ENCODE measurements at places on chromosomes 6 and 20.

DNA sequence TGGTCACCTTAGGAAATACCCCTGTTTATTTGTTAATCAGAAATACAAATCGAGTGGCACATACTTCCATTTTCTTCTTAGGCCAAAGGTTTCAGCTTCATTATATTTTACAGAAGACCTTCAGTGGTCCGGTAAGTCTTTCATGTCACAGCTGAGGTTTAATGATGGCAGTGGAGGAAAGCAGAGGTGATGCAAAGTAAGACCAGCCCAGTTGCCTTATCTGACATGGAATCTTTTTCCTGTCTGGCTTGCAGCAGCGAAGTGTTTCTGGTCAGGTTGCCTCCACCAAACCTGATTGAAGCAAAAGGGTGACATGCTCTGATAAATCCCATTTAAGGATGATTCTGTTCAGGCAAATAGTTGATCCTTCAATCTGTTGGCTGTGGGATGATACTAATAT lies 100.0 kb downstream of the PRDM1 start:
- no peak for DNase-seq

DNA sequence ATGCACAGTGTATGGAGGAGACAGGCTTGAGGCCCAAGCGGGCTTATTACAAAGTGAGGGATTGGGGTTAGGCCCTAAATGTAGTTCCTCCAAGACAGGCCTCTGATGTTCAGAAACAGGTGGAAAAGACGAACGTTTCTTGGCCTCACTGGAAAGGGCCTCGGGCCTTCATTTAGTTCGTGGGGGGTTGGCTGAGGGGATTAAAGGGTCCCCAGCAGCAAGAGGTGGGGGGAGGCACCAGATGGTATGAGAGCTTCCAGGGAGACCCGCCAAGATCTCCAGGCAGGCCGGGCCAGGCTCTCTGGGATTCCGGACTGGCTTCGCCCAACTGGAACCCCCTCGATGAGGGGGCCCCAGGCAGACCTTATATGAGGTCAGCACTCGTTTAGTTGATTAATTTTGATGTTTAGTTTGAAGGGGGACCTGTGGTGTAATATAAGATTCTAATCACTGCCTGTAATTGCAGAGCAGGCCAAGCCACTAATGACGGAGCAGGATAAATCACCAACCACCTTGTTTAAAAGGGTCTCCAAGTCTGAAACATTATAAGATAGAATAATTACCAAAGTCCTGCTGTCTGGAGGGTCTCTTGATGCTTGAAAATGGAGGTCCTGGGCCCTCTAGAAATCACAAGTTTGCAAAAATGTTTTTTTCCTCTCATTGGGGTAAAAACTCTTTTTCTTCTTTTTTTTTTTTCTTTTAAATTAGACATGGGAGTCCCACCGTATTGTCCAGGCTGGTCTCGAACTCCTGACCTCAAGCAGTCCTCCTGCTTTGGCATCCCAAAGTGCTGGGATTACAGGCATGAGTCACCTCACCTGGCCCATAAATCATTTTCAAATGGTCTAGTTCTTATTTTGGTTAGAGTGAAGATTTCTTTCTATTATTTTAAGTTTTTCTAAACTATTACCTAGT lies 2.2 kb downstream of the HMGA1 start:
- peak; percentile 42 for DNase-seq

DNA sequence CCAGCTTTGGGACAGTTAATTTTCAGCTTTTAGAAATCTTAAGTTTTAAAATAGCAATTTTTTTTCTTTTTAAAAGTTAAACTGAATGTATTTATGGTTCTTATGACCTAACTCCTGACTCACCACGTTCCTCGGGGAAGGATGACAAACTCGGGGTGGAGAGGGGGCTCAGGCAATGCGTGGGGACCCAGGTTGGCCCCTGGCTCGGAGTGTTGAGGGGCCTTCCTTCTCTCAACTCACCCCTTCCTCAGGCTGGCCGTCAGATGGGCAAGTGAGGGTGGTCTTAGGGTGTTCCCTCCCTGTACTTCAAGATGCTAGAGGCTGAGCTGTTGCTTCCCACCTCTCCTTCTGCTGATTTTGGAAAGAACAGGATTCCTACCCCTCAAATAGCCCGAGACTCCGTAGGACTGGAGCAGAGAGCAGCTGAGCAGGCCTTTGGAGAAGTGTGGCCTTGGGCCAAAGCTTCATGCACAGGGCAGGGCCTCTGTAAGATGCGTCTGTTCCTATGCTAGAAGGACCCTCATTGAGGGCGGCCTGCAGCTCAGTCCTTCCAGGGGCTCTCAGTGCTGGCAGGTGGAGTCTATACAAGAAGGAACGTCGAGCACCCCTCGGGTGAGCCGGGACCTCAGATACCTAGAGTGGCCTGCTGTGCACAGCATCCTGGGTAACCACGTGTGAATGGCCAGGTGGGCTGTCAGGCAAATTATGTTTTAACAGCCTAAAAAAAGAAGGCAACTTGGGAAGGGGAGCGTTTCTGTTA lies 79.3 kb downstream of the TCP11 start:
- no peak for DNase-seq

DNA sequence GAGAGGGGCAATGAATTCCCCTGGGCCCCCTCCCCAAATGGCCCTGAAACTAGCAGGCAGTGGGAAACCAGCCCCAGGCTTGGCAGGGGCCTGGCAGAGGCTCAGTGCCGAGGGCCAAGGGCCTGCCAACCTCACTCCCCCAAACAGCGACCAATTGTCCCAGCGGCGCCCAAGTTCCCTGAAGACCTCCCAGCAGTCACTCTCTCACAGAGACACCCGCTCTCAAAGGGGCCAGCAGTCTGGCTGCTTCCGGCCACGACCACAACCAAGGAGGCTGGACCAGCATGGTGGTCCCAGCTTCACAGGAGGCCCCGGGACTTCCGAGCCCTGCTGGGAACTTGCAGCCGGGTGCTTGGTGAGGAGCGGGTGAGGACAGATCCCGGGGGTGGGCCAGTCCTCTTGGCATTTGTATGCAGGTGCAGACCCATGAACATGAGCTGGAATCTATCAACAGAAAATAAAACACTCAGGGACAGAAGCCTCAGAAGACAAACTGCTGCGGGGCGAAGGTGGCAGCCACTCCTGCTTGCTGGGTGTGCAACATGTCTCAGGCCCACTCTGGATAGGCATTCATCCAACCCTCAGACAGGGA lies 17.5 kb upstream of the SIRPA start:
- DNase-seq = no peak

DNA sequence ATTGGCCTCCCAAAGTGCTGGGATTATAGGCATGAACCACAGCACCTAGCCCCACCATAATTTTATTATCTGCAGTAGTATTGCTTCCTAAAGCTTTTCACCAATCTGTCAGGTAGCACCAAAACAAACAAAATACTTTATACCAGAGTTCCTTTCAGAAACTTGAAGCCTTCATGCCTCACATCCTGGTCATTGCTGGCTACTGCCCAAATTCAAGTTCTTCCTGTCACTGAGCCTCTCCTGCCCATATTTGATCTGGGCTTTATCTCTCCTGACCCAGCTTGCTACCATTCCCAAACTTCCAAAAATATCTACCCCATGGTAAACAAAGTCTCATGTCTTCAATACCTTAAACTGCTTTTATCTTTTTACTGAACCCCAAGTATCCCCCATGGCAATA lies 34.9 kb upstream of the DST start:
- DNase-seq = no peak

DNA sequence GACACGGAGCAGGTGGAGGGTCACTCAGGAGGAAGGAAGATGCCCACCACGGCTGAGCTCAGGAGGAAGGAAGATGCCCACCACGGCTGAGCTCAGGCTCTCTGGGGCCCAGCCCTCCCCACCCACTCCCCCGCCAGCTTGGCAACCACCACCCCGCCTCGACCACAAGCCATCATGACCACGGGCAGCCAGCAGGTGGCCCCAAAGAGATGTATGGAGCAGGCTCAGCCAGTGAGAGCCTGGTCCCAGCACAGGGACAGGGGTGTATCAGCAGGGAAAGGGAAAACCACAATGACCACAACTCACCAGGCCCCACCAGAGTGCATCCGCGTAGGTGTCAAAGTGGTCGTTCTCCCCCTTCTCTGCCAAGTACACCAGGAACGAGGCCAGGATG lies 30.4 kb downstream of the KCNQ2 start:
- DNase-seq = peak; percentile 39

- no peak for DNase-seq
These were observed 21.2 kb downstream of the TNFRSF21 start for GRCh38 chr6:47288267-47289090.

DNA sequence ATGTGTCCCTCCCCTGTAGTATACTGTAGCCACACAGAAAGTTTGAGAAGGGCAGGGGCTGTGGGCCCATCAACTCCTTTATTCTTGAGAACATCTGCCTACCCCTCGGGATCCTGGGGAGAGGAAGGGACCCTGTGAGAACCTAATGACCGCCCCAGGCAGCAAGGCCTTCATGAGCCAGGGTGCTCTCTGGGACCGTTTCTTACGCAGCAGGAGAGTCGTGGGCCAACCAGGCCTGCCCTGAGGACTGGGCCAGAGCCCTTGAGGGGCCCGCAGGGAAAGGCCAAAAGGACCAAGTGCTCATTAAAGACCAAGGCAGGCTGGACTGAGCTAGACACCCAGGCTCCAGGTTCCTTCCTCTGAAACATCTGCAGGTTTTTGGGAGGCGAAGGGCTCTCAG lies 5.2 kb downstream of the SGK2 start:
- no peak for DNase-seq

- no peak for DNase-seq
These were observed 104.2 kb downstream of the TFAP2B start for GRCh38 chr6:50922579-50923525.

DNA sequence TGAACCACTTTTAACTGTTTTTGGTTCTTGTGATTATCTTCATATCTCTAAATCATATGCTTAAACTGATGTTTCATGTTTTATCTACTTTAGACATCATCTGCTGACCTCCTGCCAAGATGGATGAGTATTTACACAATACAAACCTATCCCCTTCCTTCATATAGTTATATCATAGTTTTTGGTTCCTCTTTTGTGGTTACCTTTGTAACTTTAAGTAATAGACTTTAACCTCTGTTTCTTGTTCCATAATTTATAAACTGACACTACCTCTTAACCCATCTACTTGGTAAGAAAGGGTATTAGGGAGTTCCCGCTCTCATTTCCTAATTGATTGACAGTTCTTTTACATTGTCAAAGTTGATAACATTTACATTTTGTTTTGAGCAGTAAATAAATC lies 11.9 kb downstream of the PCMT1 start:
- DNase-seq = peak; percentile 10

GRCh38 chr20:19813846-19814640 lies 56.0 kb downstream of the RIN2 start:
- DNase-seq = no peak

GRCh38 chr6:160378882-160379281 lies 30.7 kb downstream of the SLC22A3 start:
- no peak for DNase-seq

GRCh38 chr6:118335325-118335816 lies 212.7 kb upstream of the PLN start:
- no peak for DNase-seq

DNA sequence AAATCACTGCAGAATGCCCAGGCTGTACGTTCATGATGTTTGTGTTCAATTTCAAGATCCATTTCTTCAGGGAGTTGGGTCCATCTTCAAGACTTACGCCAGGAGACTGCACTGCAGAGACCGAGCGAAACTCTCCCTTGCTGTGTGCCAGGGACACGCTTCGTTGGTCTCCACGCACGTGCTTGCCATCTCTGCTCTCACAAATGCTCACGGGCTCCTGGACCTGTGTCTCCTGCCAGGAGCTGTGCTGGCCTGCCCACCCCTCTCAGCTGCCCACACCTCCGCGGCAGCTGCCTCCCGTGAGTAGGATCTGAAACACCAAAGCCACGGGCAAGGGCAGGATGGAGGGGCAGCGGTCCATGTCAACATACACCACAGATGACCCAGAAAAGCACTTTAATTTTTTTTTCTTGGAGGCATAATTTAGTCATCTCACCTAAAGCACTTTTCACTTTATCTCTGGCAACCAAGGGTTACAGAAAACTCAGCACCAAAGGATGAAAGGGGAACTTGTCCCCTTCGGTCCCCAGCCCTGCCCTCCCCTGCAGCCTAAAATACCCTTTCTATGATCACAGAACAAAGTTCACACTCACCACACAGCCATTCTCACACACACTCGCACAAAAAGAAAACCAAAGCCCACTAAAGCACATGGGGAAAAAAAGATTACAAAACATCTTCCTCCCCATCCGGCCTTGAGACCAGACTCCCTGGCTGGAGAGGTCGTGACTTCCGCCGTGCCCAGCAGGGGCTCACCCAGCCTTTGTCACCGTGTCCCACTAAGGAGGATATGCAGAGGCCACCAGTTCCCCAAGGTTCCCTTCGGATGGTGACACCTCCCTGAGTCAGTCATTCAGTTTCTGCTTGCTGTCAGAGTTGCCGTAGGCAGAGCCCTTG lies 137.9 kb downstream of the AGPAT4 start:
- DNase-seq = no peak

GRCh38 chr20:48076247-48076646 lies 291.0 kb upstream of the SULF2 start:
- DNase-seq = no peak

- DNase-seq = no peak
These were observed 86.1 kb downstream of the SLX4IP start for GRCh38 chr20:10521068-10521831.

DNA sequence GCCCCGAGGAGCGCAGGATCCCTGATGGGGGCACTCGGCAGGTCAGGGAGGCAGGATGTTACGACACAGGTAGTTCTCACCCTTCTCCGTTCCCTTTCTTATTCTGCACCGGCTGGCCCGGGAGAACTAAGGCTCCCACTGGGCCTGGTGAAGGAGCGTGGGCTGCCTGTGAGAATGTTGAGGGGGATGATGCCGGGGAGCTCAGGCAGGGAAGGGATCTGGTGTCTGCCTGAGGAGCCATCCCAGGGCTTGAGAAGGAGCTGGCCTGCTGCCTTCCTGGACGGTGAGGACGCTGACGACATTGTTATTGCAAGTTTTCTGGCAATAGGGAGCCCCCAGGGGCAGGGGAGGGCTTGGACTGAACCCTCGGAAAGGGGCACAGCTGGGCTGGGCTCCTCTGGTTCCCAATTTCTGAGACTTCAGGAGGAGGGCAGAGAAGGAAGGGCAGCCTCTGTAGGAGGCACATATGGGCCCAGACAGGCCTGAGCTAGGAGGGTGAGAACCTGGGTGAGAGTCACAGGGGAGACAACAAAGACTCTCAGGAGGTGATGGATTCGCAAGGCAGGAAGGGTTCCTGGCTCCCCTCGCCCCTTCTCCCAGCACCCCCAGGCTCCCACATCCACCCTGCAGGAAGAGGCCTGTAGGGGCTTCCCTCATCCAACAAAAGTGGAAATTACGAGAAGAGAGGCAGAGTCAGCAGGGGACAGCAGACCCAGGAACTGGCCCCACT lies 32.8 kb downstream of the CYP21A2 start:
- DNase-seq = no peak

DNA sequence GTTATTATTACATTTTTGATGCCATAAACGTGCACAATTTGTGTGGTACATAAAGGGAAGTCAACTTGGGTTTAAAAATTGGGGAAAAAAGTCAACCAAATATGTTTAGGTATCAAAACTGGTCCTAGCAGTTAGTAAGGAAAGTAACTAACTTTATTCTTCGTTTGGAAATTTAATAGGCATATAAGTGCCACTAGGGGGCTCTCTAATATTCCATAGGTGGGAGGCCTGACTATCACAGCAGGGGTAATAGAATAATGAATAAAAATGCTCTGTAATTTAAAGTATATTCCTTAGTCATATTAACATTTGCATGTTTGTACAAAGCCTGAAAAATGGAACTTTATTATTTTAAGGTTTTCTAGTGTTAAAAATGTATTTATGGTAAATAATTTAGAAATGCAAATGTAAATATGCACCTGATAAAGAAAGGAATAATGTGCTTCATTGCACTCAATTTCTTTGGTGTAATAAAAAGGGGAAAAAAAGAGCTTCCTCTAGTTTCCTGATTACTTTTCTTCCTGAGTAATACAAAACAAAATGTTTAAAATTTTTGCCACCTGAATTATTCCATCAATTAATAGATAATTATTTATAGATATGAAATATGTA lies 125.7 kb upstream of the HDAC2 start:
- peak; percentile 16 for DNase-seq
